Fibroblast of skin of left quadriceps (primary cell): ENCODE measurements at places on chromosomes 4 and X.

DNA sequence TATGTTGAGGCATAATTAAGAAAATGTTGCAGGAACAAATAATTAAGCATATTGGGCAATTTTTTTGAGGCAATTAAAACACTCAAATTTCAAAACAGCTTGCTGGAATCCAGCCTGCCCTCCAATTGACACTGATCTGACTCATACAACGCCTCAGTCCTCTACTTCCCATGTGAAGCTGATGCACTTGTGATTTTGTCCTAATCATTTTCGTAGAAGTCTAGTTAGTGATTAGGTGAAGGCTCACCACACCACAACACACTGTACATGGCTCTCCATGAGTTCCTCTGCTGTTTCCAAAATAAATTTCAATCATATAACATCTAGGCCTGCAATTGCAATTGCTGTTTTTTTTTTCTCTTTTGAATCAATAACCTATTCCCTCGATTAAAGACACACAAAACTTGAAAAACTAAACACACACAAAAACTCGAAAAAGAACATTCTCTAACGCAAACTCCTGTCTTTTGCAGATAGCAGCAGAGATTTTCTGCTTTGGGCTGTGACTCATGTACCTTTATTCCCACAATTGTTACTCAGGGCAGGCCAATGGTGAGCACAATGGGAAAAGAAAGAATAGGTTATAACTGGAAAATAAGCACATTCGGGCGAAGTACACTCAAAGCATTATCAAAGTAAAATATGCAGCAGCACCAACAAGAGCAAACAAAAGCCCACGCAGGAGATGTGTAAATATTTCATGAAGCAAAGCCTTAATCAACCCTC, 1.7 kb downstream of the GPRIN3 start:
- DNase-seq: no peak

DNA sequence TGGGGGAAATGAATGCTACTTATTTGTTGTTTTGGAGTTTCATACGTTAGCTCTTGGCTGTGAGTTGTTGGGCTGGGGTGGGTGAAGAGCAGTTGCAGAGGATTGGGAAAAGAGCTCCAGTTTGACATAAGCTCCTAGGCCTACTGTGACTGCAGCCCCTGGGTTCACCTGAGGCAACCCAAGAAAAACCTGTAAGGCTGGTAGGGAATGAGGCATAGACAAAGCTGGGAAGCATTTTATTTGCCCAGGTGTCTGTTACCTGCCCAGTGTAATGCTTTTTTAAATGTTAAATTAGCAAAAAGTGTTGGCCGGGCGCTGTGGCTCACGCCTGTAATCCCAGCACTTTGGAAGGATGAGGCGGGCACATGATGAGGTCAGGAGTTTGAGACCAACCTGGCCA, 160.0 kb downstream of the FHIP1A start:
- no peak for DNase-seq

DNA sequence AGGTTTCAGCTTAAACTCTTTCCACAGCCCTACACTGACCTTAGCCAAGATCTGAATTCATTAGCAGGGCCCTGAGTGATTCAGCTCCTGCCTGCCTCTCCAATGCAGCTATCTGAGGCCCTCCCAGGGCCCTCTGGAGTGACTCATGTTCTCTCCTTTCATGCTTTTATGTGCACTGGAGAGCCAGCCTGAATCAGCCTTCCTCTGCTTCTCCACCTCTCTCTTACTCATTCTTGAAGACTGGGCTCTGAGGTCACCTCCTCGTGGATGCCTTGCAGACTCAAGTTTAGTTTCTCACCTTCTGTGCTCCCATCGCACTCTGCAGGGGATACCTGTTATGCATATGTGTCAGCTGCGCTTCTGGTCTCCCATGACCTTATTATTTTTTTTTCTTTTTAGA, 3.1 kb upstream of the OCIAD2 start:
- DNase-seq: peak; percentile 88

GRCh38 chr4:76752861-76753501, 145.0 kb downstream of the SOWAHB start:
- DNase-seq: peak; percentile 97

GRCh38 chr4:6331018-6331417, 61.4 kb downstream of the WFS1 start:
- DNase-seq: no peak

DNA sequence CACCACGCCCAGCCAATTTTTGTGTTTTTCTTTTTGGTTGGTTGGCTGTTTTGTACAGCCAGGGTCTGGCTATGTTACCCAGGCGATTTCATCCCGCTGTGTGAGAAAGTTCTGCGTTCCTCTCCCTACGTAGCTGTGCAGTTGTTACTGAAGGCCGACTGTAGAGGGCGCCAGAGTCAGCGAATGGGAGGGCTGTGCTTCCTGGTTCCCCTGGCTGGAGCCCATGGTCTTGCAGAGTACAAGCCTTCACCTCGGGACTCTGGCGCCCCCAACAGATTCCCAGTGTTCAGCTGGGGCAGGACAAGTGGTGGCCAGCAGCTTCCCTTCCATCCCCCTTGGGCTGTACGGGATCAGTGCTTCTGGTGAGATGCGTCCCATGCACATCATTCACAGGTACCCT, 5.6 kb upstream of the CT45A1 start:
- DNase-seq: no peak

GRCh38 chr4:176271749-176272148, 2.7 kb upstream of the ASB5 start:
- no peak for DNase-seq

- no peak for DNase-seq
Measured at GRCh38 chrX:142251680-142252079, 46.6 kb upstream of the MAGEC2 start.

GRCh38 chr4:23547096-23547495, 342.8 kb downstream of the PPARGC1A start:
- no peak for DNase-seq

DNA sequence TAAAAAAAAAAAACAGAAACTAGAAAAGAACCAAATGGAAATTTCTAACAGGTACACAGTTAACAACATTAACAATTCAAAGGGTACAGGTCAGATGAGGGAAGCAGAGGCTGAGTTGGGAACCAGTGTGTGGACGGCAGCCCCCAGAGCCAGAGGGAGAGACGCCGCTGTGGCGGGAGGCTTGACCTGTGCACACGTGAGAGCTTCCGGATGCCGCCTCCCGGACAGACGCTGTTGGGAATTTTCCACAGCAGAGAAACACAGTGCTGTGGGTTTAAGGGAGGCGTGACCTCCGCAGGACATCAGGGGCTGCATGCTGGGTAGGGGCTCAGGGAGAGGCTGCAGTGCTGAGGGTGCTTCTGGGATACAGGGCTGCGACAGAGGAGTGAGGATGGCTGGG, 22.2 kb downstream of the TACC3 start:
- no peak for DNase-seq

DNA sequence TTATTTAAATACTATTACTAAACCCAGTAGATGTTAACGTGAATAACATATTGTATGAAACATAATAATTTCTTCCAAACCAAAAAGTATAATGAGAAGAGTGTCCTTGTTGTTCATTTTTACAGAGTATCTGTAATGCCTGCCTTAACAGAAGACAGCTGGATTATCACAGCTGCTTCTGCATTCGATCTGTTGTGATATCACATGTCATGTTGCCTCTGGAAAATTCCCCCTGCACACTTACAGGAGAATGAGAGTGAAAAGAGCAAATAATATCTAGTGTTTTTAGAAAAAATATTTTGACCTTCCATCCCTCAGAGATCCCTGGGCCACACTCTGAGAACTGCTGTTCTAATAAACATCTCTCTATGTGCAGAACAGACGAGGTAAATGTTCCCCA, 240.1 kb upstream of the NOCT start:
- DNase-seq: no peak

GRCh38 chrX:148562846-148563245, 62.4 kb downstream of the AFF2 start:
- no peak for DNase-seq

GRCh38 chr4:125762537-125762936, 447.8 kb downstream of the FAT4 start:
- no peak for DNase-seq

- DNase-seq: no peak
Measured at GRCh38 chr4:160825644-160826338, 1338.0 kb downstream of the FSTL5 start.

DNA sequence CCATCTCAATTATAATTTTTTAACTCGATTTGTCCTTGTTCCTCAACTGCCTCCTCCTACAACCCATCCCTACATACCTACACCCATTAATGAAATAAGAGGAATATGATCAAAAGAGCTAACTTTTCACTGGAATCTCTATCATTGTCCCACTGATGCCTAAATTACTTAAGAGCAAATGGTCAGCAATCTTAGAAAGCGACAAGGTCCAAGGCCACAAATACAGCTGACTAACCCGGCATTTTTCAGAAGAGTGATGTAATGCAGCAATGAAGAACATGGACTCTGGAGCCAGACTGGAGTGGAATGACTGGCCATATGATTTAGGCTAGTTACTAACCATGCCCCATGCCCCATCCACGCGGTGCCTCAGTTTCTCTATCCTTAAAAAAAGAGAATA, 56.2 kb downstream of the PPA2 start:
- DNase-seq: no peak
